ENCODE measurements at places on chromosomes 1 and 21.
A peak's percentile ranks its signal among the peaks of the same experiment; 100 is the strongest.

DNA sequence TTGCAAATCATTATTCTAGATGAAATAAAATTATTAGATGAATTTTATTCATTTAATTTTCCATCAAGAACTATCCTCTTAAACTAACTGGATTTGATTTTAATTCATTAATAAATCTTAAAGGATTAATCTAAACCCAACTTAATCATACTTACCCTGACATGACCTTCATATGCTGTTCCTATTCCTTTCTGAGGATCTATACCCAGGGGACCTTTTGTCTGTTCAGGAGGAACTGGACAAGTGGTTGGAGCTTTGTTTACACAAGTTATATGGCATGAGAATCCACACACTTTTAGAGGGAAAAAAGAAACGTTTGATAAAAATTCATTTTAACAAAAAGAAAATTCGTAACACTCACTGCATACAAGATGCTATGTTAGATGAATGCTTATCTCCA lies 95.2 kb downstream of the COQ8A start:
- H3K36me3 ChIP-seq = peaks cover 44% of the 10 kb centered on the region
- H3K27me3 ChIP-seq = no peaks in the 10 kb centered on the region
- no peak for DNase-seq
- no peak overlapping the region for H3K4me3 ChIP-seq
- H3K27ac ChIP-seq = no peak overlapping the region

- H3K36me3 ChIP-seq = no peaks in the 10 kb centered on the region
- DNase-seq = no peak
- no peaks in the 10 kb centered on the region for H3K4me1 ChIP-seq
- H3K4me3 ChIP-seq = no peak overlapping the region
Observed at GRCh38 chr1:178739285-178740045, 14.4 kb downstream of the RALGPS2 start.

- H3K4me3 ChIP-seq = peak within 1 kb of the TSS; percentile 79
- no peaks in the 10 kb centered on the region for H3K36me3 ChIP-seq
- no peaks in the 10 kb centered on the region for H3K27me3 ChIP-seq
- peaks cover 38% of the 10 kb centered on the region for H3K4me1 ChIP-seq
- H3K27ac ChIP-seq = peak within 1 kb of the TSS; percentile 94
Observed at GRCh38 chr1:41241749-41242341, at the start of gene SCMH1. Gene SCMH1, minus strand, starts transcription at chr1:41242306. Its CDS starts 56,173 bp downstream, at chr1:41186133.

GRCh38 chr21:32949701-32950100 lies 76.0 kb upstream of the OLIG2 start:
- H3K27ac ChIP-seq = no peak overlapping the region
- no peaks in the 10 kb centered on the region for H3K36me3 ChIP-seq
- H3K4me1 ChIP-seq = no peaks in the 10 kb centered on the region
- DNase-seq = no peak
- H3K27me3 ChIP-seq = peaks cover 15% of the 10 kb centered on the region
- no peak overlapping the region for H3K4me3 ChIP-seq

- no peak overlapping the region for H3K4me3 ChIP-seq
- H3K36me3 ChIP-seq = no peaks in the 10 kb centered on the region
- H3K27ac ChIP-seq = peak overlapping the region; percentile 59
- DNase-seq = no peak
Observed at GRCh38 chr1:88701275-88701674, 17.2 kb downstream of the PKN2 start.

GRCh38 chr1:22323141-22323845 lies 128.4 kb upstream of the ZBTB40 start:
- no peaks in the 10 kb centered on the region for H3K36me3 ChIP-seq
- H3K27ac ChIP-seq = no peak overlapping the region
- no peak for DNase-seq
- H3K27me3 ChIP-seq = peaks cover 9% of the 10 kb centered on the region
- no peak overlapping the region for H3K4me3 ChIP-seq

DNA sequence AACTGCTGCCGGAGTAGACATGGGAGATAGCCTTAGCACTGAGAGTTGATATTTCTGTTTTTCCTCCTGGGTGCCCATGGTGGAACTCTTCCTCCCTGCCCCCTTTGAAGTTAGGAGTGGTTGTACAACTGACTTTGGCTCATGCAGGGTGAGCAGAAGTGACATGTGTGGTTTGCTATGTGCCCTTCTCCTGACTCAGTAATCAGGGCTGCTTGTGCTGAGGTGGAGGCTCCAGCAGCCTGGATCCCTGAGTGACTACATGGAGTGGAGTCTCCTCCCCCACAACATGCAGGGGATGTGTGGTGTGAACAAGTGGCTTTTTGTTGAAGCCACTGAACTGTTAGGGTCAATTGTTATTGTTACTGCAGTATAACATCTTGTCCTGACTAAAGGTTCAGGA lies 261.6 kb downstream of the CAMTA1 start:
- no peak overlapping the region for H3K4me3 ChIP-seq
- H3K36me3 ChIP-seq = no peaks in the 10 kb centered on the region
- no peaks in the 10 kb centered on the region for H3K4me1 ChIP-seq
- DNase-seq = no peak

DNA sequence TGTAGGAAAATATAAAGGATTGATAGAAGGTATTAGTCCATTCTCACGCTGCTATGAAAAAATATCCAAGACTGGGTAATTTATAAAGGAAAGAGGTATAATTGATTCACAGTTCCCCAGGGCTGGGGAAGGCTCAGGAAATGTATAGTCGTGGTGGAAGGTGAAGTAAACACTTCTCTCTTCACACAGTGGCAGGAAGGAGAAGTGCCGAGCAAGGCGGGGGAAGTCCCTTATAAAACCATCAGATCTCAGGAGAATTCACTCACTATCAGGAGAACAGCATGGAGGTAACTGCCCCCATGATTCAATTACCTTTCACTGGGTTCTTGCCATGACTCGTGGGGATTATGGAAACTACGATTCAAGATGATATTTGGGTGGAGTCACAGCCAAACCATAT lies 1806.0 kb downstream of the MRPL39 start:
- no peak overlapping the region for H3K27ac ChIP-seq
- no peaks in the 10 kb centered on the region for H3K4me1 ChIP-seq
- DNase-seq = no peak
- H3K36me3 ChIP-seq = no peaks in the 10 kb centered on the region
- no peak overlapping the region for H3K4me3 ChIP-seq
- H3K27me3 ChIP-seq = no peaks in the 10 kb centered on the region

Data from lower lobe of right lung (tissue), 2 donors.